ENCODE measurements at places on chromosomes 2 and 18. TPM values are rescaled to one million over a fixed set of nuclear protein-coding genes. Genes with fewer than 3 reads are reported as not detected.

The DSG1 gene
- 0.70 TPM for total RNA-seq

The ATP6V1C2 gene
- 0.32 TPM for total RNA-seq

The ZNF407 gene
- total RNA-seq: 12.4 TPM

The CDH2 gene
- 132 TPM for total RNA-seq

The EFEMP1 gene
- total RNA-seq: 54.6 TPM

The NOL4 gene
- total RNA-seq: 2.0 TPM

The CCDC102B gene
- total RNA-seq: 3.7 TPM

The MC2R gene
- total RNA-seq: not detected

Data from hepatocyte (in vitro differentiated cells).